ENCODE measurements at places on chromosomes 1 and 21.

DNA sequence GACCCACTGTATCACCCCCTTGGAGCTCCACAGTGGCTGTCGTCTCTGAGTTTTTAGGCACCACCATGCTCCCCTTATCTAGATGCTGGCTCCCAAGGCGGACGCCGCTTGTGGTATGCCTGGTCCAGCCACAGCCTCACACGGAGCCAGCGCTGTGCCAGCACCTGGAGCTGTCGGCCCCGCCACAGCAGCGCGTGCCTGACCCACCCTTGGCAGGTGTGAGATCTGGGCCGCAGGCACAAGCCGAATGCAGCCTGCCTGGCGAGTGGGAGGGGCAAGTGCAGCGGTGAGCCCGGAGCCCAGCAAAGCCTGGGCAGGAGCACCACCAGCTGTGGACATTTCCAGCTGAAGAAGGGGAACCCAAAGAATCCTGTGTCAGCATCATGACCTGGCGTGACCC, 91.9 kb upstream of the BACE2 start:
- no peak for DNase-seq

DNA sequence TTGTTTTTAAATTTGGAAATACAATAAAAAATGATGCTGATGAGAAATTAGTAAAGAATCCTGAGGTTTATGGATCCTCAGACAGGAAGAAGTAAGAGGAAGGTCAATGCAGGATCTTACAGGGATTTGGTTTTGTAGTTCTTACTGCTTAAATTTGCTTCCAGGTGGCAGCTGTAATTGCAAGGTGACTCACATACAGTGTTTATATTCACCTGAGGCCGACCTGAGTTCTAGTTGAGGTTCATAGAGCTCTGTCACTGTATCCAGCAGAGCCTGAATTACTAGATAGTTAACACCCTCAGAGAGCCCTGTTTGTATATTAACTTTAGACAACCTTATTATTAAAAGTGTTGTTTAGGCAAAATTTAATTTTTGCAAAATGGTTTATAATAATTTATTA, 1.4 kb upstream of the WDR26 start:
- no peak for DNase-seq

GRCh38 chr1:6683434-6683833, 18.2 kb downstream of the DNAJC11 start:
- DNase-seq, result no peak

- DNase-seq, result no peak
Measured at GRCh38 chr1:55197099-55197498, 18.1 kb downstream of the USP24 start.

DNA sequence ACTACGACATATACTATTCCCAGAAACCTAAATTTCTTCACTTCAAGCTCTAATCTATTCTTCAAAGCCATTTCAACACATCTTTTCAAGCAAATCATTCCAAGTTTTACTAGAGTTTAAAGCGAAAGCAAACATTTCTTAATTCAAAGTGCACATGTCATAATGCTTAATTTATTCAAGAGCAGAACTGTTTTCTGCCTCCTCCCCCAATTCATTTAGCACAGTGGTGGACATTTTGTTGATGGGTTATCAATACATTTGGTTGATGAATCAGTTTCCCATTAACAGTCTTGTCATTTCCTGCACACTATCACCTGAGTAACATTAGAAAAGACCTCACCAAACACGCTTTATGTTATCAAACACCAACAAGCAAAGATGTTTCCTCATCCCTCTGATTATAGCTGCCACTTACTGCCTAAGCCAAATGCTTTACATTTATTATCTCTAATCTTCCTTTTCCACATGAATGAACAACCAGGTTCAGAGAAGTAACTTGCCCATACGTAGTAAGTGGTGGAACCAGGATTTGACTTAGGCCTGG, 2.0 kb downstream of the SRSF4 start:
- DNase-seq, result no peak

- no peak for DNase-seq
Measured at GRCh38 chr1:202619505-202619904, 90.7 kb downstream of the SYT2 start.

- DNase-seq, result no peak
Measured at GRCh38 chr1:109777436-109777835, 13.7 kb upstream of the EPS8L3 start.

DNA sequence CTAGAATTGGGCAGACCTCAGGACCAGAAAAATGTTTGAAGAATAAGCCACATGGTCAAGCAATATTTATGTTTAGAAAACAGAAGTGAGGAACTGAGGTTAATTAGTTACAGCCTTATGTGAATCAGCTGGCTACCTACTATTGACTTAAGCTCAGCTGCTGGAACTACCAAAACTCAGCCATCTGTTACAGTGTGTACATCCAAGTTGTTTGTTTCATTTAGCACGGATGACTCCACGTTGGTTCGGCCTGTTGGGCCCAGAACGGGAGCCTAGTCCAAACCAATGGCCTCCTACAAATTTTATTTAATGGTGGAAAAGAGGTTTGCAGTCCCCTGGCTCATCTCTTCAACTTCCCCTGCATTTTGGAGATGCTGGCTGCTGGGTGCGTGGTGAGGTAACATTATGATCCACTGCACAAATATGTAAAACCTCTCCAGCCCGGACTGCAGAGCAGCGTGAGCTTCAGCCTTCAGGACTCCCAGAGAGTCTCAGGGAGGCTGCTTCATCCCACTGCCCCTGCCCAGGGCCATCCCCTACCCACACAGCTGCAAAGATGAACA, 143.4 kb downstream of the ZZZ3 start:
- DNase-seq, result no peak

DNA sequence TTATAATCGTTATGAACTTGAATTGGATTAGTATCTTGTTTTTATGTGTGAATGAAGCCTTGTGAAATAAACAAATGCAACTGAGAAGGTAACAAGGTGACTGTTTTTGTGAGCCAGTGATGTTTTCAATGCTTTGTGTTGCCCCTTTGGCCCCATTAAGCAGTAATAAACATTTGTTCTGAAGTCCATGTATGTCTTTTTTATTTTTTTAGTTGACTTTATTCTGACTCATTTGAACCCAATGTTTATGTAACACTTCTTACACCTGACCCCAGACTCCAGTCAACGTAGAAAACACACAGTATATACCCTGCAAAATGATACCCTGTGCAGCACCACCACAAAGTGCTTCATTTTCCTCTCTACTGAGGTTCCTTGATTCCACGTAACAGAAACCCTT, 4.6 kb upstream of the CACYBP start:
- no peak for DNase-seq

DNA sequence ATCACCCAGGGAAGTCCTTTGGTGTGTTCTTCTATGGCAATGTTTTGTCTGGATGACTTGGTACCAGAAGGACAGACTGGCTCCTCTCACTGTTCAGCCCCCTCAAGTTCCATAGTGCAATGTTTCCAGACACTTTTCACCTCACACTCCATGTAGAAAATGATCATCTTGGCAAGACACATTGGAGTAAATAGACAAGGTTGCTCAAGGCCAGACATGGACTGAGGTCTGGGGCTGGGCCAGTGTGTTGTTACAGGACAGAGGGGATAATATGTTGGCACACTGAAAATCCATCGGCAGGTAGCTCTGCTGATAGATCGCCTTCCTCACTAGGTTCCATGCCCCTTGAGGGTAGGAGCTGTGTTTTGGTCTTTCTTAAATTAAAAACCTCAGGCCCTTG, 51.5 kb downstream of the C1orf21 start:
- no peak for DNase-seq

GRCh38 chr1:21550097-21550496, 40.9 kb downstream of the ALPL start:
- no peak for DNase-seq

DNA sequence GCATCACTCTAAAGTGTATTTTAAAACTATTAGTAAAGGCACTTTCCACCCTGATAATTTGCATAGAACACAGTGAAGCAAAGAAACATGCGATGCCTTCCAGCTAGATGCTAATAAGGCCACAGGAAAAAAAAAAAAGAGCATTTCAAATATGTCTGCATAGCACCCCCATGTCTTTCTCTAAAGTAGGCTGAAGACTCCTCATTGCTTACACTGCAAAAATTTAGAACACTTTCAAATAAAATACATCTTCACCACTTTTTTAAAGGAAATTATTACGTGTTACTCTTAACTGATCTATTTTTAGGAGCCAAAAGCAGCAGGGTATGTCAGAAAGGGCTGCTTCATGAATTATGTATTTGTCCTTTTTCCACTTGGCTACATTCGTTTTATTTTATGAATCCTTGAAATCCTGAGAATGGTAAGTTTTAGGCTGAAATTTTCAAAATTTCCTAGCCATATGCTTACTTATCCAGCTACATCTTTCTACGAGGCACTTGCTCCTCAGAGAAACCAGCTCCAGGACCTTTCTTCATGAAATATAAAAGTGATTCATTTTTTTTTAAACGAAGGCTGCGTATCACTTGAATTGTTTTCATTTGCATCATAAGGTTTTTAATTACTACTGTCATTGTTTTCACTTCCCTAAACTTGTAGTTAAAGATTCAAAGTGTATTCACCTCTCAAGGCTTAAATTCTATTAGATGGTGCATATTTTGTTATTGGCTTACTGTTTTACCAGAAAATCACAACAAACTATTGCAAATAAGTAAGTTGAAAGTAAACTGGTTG, 513.0 kb downstream of the PTPRC start:
- DNase-seq, result no peak

GRCh38 chr1:177219554-177220458, 49.0 kb downstream of the BRINP2 start:
- no peak for DNase-seq

GRCh38 chr1:28439320-28439719, 66.5 kb upstream of the RCC1 start:
- DNase-seq, result no peak

- DNase-seq, result no peak
Measured at GRCh38 chr21:32728848-32729247, 1.0 kb upstream of the SYNJ1 start.

- DNase-seq, result no peak
Measured at GRCh38 chr21:14583629-14584255, 37.6 kb upstream of the SAMSN1 start.

GRCh38 chr1:168726719-168727118, 2.3 kb downstream of the DPT start:
- DNase-seq, result no peak

GRCh38 chr1:113479713-113480676, 89.7 kb downstream of the MAGI3 start:
- no peak for DNase-seq

GRCh38 chr1:4868521-4868920, 214.1 kb downstream of the AJAP1 start:
- DNase-seq, result no peak

Measured in stimulated activated naive CD8-positive, alpha-beta T cell treated with anti-CD3 and anti-CD28 coated beads, Interleukin-15, Interleukin-2, amounts not matched to agents 100 U/mL and 50 U/mL, for 24 hours (primary cell).